ENCODE measurements at places on chromosomes 2 and 18. TPM values are rescaled to one million over a fixed set of nuclear protein-coding genes. Genes with fewer than 3 reads are reported as not detected.

Gene FSHR
- 0.20 TPM for total RNA-seq

Gene ERBB4
- 17.9 TPM for total RNA-seq

DNA sequence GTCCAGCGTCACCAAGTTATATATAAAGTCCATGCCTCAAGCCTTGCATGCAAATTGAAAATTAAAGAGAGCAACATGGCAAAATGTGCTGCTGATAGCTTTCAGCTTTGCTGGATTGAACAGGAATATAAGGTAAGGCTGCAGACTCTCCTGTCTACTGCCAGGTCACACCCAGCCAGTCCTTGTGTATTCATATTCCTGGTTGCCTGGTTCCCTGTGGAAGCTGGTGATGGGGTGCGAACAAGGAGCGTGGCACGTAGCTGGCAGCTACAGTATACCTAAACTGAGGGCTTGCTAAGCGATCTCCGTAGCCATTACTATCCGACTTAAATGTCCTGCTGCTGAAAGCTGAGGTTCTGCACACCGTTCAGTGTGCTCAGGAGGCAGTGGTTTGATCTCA is 50.1 kb upstream of the NOSTRIN start:
- DNase-seq: peak; percentile 37

Gene CROCC2
- not detected for total RNA-seq

DNA sequence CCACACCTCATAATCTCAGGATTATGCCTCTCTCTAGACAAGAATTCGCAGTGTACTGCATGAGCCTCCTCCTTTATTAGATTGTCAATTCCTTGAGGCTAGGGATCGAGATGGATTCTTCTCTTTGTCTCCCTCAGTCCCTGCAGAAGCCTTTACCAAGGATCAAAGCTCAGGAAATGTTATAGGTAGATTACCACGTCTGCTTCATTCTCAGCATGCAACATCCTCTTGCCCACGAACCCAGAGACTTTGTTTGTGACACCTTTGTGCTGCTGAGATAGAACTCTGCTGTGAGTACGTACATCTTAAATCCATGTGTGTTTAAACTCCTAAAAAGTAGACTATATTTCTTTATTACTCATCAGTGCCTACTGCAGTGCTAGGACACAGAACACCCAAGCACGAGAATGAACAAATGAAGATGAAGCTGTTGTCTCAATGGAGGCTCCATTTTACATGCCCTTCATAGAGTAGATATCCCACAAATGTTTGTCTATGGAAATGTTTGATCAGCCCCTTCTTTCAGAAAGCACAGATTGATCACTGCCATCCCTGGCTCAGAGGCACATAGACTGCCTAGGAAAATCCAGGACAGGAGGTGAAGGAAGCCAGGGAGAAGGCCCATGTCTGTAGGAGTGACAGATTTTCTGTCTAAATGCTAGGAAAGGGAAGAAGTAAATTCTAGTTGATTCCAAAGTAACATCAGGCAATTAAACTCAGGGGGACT is 98.8 kb upstream of the KLHL29 start:
- DNase-seq: no peak
